ENCODE measurements at places on chromosomes 13 and 19.
A peak's percentile ranks its signal among the peaks of the same experiment; 100 is the strongest.

- DNase-seq, result no peak
Measured at GRCh38 chr19:54648129-54648528, 14.7 kb upstream of the LILRB4 start.

DNA sequence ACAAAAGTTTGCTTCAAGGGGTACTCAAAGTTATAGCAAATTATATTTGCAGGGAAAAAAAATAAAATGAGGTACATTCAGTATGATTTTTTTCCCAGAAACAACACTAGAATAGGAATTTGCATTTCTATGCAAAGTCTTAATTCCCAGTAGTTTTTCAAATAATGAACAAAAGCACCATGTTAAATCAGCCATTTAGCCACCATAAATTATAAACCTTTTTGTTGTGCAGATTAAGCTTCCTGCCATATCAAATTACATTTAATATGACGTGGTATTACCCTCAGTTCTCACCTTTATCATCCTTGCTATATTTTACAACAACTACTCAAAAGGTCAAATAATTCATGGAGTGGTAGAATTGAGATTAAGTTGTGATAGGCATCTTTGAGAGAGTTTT lies 136.6 kb upstream of the FRY start:
- no peak for DNase-seq

DNA sequence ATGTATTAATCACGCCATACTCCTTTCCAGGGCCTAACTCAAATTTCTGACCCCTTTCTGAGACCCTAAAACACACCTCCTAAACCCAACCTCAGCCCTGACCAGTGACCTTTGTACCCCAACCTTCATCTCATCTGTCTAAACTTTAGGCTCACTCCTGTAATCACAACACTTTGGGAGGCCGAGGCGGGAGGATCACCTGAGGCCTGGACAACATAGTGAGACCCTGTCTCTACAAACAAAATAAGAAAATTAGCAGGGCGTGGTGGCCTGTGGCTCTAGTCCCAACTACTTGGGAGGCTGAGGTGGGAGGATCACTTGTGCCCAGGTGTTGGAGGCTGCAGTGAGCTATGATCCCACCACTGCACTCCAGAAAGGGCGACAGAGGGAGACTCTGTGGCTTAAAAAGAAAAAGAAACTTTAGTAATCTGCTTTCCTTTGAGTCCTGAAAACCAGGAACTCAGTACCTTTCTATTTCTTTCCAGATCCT lies 4.7 kb downstream of the RTN2 start:
- DNase-seq, result no peak

DNA sequence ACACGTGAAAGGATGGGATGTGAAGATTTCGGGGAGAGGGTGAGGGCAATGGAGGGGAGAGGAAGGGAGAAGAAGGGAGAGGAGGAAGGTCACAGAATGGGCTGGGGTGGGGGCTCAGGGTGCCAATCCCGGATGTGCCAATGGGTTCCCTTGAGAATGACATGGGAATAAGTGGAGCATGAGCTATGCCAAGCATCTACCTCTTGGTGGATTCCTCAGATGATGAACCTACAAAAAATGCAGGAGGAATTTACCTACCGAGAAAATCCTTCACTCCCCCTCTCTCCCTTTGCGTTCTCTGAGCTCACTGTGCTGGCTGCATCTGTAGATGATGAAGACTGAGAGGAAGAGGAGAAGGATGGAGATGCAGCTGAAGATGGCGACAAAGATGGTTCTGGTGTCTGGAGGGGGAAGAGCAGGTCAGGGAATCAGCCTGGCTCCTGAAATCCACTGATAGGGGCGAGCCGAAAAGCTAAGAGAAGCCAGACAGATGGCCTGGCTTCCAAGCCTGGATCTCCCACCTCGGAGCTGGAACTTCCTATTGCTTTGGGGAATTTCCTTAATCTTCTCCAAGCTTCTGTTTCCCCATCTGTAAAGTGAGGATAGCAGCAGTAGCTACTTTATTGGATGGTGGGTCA lies 21.6 kb downstream of the VSTM1 start:
- DNase-seq, result peak; percentile 94

GRCh38 chr19:8261881-8262280 lies 46.3 kb downstream of the CD320 start:
- no peak for DNase-seq

- DNase-seq, result no peak
Measured at GRCh38 chr19:54211235-54211634, 10.6 kb downstream of the RPS9 start.

DNA sequence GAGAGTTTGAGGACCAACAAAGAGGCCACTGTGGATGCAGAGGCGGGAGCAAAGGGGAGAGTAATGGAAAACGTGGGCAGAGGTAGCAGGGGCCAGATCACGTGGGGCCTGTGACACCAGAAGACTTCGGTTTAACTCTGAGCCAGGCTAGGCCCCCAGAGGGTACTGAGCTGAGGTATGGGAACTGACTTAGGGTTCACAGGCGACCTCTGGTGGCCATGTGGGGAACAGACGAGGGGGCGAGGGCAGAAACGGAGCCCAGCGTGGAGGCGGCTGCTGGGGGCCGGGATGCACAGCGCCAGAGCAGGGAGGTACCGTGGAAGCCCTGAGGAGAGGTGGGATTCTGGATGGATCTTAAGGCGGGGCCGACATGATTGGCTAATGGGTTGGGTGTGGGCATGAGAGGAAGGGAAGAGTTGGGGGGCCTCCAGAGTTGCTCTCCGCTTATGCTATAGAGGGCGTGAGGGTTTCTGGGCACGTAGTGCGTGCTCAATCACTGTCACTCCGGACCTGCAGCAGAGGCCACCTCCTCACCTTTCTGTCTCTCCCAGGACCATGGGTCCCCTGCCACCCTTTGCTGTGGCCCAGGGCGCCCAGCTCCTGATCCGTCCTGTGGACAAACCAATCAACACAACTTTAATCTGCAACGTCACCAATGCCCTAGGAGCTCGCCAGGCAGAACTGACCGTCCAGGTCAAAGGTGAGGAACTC lies 13.7 kb downstream of the PVR start:
- peak; percentile 88 for DNase-seq

GRCh38 chr13:27270594-27271520 lies at the start of gene RASL11A:
Gene RASL11A, plus strand, starts transcription at chr13:27270830. Its CDS starts 115 bp downstream, at chr13:27270945.
- DNase-seq, result peak; percentile 89

DNA sequence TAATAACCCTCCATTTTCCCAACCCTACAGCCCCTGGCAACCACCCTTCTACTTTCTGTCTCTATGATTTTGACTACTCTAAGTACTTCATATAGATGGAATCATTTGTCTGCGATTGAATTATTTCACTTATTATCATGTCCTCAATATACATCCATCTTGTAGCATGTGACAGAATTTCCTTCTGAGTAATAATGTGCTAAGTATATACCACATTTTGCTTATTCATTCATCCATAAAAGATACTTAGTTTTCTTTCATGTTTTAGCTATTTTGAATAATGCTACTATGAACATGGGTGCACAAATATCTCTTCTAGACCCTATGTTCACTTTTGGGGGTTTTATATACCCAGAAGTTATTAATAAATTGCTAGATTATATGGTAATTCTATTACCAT lies 17.4 kb upstream of the NDFIP2 start:
- no peak for DNase-seq

GRCh38 chr19:52667972-52668371 lies 29.8 kb upstream of the ZNF83 start:
- DNase-seq, result no peak

- DNase-seq, result no peak
Measured at GRCh38 chr19:32220951-32221350, 124.5 kb upstream of the ZNF507 start.

- peak; percentile 66 for DNase-seq
Measured at GRCh38 chr13:40190641-40191100, 475.8 kb downstream of the FOXO1 start.

- DNase-seq, result peak; percentile 37
Measured at GRCh38 chr13:113722921-113723320, 36.1 kb upstream of the TMEM255B start.

GRCh38 chr13:59531571-59532091 lies 632.1 kb downstream of the DIAPH3 start:
- DNase-seq, result peak; percentile 96

DNA sequence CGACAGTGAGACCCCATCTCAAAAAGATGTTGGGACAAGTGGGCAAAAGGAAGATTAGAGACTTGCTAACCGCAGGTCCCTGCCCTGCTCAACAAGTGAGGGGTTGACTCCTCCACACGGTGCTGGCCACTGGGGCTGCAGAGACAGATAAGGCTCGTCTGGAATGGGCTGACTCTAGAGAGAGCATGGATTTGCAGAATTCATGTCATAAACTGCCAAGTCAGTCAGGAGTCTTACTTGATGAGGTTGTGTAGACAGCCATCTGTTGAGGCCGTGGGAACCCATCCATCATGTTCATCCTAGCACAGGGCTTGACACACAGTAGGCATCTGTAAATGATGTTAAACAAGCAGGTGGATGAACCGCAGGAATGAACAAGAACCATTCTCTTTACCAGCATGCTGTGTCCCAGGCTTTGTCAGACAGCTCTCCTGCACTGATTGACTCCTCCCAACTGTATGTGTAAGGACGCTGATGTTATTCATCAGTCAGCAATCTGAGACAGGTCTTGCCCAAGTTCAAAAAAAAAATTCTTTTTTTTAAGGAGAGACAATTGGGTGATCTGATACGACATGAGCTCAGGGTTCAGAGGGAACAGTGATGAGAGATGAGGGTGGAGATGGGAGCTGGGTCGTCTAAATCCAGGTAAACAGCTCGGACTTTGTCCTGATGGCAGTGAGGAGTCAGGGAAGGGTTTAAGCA lies 8.8 kb downstream of the PAF1 start:
- DNase-seq, result no peak

- peak; percentile 93 for DNase-seq
Measured at GRCh38 chr19:9914315-9915207, 21.8 kb downstream of the OLFM2 start.

DNA sequence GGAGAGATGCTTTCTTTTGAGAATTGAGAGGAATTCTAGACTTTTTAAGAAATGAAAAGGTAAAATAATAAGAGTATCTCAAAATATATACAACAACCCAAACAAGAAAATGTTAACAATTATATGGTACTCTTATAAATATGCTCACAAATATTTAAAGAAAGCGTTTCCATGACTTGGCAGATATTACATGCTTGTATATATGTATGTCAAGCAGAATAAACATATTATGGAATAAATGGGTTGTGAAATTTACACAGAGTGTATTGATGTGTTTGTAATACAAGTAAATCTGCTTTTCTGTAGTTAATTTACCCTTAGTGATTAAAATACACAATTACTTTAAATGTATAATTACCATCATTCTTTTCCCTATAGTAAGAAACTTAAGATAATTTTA lies 65.8 kb downstream of the GPC6 start:
- no peak for DNase-seq

DNA sequence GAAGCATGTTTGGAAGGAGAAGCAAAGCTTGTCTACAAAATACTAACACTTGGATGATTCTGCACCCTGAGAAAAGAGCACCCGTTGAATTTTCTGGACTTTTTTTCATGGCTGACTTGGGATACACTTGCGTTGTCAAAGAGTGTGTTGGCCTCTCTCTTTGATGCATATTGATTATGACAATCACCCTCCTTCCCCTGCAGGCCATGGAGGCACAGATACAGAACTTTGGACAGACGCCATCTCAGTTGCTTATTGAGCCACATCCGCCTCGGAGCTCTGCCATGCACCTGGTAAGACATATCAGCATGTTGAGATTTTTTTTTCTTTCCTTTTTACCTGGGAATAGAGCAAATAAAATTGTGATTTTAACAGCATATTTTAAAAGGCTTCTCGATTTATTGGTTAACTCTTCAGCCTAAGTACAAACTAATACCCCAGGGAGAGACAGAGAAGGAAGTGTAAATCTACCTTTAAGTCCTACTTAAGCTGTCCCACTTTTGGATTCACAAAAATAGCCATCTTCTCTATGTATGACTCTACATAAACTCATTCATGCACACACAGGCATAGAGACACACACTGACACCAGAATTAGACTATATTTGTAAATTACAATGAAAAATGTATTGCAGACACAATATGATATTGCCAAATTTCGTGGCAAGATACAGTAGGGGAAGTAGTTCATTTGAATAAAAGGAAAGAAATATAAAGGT lies 169.7 kb upstream of the MAB21L1 start:
- no peak for DNase-seq

GRCh38 chr19:3642987-3643673 lies 16.5 kb upstream of the CACTIN start:
- peak; percentile 17 for DNase-seq

- DNase-seq, result peak; percentile 83
Measured at GRCh38 chr13:43058318-43058674, 34.9 kb downstream of the DNAJC15 start.

DNA sequence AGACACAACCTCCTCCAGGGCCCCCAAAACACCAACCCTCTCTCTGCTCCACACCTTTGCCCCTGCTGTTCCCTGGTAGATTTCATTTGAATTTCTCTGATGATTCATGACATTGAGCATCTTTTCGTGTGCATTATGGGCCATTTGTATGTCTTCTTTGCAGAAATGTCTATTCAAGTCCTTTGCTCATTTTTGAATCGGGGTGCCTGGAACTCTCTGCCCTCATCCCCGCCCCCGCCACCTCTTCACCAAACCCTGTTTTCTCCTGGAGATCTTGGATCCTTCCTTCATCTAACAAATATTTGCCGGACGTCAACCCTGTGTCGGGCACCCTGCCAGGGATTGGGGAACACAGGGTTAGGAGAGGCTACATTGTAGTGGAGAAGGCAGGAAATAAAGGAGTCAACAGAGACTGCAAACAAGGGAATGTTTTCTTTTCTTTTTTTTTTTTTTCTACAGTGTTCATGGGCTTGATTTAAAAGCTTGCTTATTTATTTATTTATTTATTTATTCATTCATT lies 25.5 kb upstream of the SLC1A5 start:
- no peak for DNase-seq

GRCh38 chr13:112725346-112726015 lies 35.6 kb downstream of the ATP11A start:
- DNase-seq, result no peak

GRCh38 chr13:94646904-94647303 lies 45.2 kb downstream of the GPR180 start:
- DNase-seq, result no peak

GRCh38 chr13:78604782-78605611 lies 1.6 kb upstream of the POU4F1 start:
- peak; percentile 83 for DNase-seq

- peak; percentile 52 for DNase-seq
Measured at GRCh38 chr19:56476651-56477428, at the start of gene ZNF667. Gene ZNF667, minus strand, starts transcription at chr19:56477345. Its CDS starts 14,975 bp downstream, at chr19:56462370.

DNA sequence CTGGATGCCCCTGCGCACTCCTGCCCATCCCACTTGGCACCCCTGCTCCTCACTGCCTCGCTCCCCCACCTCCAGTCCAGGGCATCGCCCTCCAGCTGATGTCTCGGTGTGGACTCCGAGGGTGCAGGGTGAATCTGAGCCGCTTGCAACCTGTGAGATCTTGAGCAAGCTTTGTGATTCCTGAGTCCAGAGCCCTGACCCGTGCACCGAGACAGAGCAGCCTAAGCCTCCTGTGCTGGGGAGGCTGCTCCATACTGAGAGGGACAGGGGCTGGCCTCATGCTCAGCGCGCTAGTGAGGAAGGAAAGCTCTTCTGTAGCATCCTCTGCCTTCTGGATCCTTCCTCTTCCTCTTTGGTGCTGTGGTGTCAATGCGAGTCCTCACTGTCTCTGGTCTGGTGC lies 116.0 kb downstream of the TEX29 start:
- DNase-seq, result no peak

- DNase-seq, result no peak
Measured at GRCh38 chr13:98406971-98407370, 169.9 kb downstream of the STK24 start.

- peak; percentile 57 for DNase-seq
Measured at GRCh38 chr13:60574735-60575134, 177.7 kb downstream of the TDRD3 start.

GRCh38 chr19:47663435-47663910 lies 49.7 kb upstream of the EHD2 start:
- DNase-seq, result no peak

- DNase-seq, result no peak
Measured at GRCh38 chr13:33326246-33326645, 40.7 kb upstream of the STARD13 start.

Data from mesendoderm (in vitro differentiated cells).